ENCODE measurements at places on chromosomes 1 and 21.
A peak's percentile ranks its signal among the peaks of the same experiment; 100 is the strongest.

- DNase-seq, result no peak
Measured at GRCh38 chr1:233368789-233369130, 41.2 kb downstream of the MAP3K21 start.

- no peak for DNase-seq
Measured at GRCh38 chr1:246599315-246599714, 33.1 kb downstream of the CNST start.

DNA sequence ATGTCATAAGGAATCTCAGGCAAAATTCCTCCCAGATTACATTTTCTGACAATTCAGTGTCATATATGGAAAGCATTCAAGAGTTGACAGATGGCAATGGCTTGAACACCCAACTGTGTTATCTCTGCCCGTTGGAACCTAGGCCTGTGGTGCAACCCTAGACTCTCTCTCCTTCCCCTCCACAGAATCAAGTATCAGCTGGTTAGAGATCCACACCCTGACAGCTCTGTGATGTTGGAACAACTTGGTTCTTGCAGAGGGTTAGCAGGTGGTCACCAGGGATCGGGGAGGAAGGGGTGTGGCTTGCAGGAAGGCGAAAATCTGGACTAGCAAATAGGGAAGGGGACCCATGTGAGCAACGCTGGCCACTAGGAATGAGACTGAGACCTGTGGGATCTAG, 26.3 kb downstream of the PCSK9 start:
- DNase-seq, result no peak

GRCh38 chr1:20793236-20793635, 6.1 kb upstream of the HP1BP3 start:
- DNase-seq, result no peak

- DNase-seq, result no peak
Measured at GRCh38 chr1:101107496-101108110, 82.0 kb upstream of the DPH5 start.

GRCh38 chr21:22343303-22343702, 1345.1 kb downstream of the NCAM2 start:
- DNase-seq, result no peak

GRCh38 chr21:44849616-44850130, 23.8 kb downstream of the PTTG1IP start:
- no peak for DNase-seq

GRCh38 chr1:186802388-186802787, 26.4 kb upstream of the PLA2G4A start:
- no peak for DNase-seq

DNA sequence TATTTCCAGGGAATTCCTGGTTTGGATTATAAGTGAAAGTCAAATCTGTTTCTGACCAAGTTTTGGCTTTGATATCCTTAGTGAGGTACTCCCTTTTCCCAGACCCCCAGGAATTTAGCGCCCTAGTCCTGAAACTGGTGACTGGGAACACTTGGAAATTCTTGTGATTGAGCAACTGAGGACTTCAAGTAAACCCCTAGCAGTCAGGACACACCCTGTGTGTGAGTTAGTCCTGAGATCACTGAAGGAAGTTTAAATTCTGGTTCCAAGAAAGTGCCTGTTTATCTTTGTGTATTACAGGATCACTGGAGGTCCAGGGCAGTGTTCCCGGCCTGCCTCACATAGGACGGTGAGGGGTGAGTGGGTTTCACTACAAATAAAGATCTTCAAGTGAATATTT, 95.1 kb upstream of the F3 start:
- DNase-seq, result no peak

GRCh38 chr1:17633654-17634053, 94.2 kb downstream of the ARHGEF10L start:
- DNase-seq, result no peak

DNA sequence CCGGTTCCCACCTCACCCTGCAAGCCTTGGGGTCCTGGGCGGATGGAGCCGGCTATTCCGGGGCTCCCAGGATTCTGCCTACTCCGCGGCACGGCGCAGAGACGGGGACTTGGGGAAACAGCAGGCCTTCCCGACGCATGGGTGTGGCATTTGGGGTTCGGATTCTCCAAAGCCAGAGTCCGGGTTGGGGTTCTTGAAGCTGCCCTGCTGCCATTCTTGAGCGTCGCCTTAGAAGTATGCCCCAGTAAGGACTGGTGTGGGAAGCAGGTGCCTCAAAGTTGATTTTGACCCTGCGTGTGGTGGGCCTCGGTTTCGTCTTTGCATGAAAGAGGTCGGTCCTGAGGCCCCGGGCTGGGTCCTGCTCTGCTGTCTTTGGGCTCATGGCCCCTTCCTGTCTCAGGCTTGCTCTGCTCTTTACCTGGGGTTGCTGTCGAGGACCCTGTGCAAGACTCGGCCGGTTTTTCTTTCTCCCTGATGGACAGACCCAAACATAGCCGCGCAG, 696 bp downstream of the GUK1 start:
- DNase-seq, result no peak

- peak; percentile 54 for DNase-seq
Measured at GRCh38 chr1:39196244-39197215, 8.0 kb upstream of the MACF1 start.

- DNase-seq, result no peak
Measured at GRCh38 chr1:189117072-189117770, 1360.4 kb downstream of the BRINP3 start.

DNA sequence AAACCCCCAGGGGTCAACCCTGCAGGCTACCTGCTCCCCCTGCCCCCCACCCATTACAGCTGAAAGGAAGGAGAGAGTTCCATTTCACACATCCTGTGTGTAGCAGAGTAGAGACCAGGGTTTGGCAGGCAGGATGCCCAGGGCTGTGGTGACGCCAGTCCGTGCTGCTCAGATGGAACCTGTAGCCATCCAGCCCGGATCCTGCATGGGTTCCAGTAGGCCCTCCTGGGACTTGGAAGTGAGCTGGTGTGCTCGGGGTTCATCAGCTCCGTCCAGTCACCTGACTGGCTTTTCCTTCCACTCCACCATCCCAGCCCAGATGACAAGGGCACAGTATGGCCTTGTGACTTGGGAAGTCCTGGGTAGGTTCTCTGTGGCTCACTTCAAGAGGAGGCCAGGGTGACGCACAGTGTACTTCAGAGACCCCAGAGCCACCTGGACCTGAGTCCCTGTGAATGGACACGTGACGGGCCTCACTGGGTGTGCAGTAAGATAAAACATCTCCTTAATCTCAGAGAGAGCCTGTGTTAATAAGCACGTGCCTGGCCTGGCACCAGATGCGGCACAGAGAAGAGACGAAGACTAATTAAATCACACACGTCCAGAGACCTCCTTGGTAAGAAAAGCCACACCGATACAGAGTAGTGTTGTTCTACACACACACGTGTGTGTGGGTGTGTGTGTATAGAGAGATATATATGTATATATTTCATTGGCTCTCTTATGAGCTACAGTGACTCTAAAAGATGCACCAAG, 16.0 kb downstream of the ITPKB start:
- DNase-seq, result no peak

- no peak for DNase-seq
Measured at GRCh38 chr1:20771780-20772179, 15.3 kb downstream of the HP1BP3 start.

- DNase-seq, result no peak
Measured at GRCh38 chr21:18705971-18706370, 302.4 kb upstream of the TMPRSS15 start.

DNA sequence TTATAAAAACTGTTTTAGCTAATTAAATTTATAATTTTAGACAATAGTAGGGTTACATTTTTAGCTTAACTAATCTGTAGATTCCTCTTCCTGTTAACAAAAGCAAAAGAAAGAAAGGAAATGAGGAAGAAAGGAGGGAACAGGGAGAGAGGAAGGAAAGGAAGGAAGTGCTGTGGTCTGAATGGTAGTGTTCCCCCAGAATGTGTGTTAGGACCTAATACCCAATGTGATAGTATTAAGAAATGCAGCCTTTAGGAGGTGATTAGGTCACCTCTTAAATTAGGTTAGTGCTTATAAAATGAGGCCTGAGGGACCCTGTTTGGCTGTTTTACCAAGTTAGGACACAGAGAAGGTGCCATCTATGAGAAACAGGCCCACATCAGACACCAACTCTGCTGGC, 136.9 kb upstream of the SAMSN1 start:
- no peak for DNase-seq

- DNase-seq, result no peak
Measured at GRCh38 chr1:234186037-234186688, 187.1 kb upstream of the COA6 start.

- DNase-seq, result no peak
Measured at GRCh38 chr1:235156265-235156664, 4.8 kb downstream of the RBM34 start.

GRCh38 chr1:214391873-214392645, 111.1 kb downstream of the SMYD2 start:
- no peak for DNase-seq

DNA sequence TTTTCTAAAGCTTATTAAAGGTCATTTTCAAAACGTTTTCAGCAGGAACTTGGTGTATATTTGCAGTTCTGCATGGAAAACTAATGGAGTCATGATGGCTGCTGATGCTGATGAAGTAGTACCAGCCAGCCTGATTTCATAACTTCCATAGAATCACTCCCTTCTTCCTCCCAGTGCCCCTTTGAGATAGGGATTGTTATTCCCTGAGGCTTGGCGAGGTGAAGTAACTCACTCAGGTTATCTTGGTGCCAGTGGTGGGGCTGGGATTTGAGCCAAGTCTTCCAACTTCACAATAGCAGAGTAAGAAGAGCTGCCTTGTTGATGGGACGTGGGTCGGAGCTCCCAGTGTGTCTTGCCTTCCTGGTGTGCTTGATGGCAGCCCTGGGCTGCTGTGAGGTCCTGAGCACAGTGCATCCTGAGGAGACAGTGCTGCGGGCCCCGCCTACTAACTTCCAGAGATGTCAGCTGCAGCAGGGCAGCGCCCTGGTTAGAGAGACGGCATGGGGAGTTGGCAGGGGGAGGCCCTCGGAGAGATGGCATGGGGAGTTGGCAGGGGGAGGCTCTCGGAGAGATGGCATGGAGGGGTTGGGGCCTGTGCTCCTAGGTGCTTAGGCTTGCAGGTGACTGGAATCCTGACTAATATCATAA, 92.6 kb downstream of the PCBP3 start:
- no peak for DNase-seq

- DNase-seq, result no peak
Measured at GRCh38 chr1:57966751-57967406, 543.0 kb upstream of the DAB1 start.

DNA sequence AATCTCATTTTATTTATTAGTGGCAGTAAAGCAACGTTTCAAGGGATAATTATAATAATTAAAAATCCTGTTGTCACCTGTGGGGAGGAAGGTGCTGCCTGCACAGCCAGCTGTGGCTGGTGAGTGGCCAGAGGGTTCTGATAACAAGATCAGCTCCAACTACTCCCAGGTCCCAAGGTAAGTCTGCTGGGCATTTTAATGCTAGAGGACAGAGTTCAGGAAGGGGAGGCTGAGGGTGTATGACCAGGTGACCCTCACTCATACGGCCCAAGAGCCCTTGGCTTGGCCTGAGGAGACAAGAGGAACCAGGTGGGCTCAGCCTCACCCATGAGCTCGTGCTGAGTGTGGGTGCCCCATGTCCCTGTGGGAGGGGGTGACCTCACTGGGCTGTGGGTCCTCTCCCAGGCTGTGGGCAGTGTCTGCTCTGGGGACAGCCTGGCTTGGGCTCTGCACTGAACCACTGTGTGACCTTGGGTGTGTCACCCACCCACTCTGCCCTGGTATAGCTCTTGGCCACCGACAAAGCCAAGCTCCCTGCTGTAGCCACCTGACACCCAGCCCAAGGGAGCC, 223.8 kb downstream of the PTPRU start:
- no peak for DNase-seq

DNA sequence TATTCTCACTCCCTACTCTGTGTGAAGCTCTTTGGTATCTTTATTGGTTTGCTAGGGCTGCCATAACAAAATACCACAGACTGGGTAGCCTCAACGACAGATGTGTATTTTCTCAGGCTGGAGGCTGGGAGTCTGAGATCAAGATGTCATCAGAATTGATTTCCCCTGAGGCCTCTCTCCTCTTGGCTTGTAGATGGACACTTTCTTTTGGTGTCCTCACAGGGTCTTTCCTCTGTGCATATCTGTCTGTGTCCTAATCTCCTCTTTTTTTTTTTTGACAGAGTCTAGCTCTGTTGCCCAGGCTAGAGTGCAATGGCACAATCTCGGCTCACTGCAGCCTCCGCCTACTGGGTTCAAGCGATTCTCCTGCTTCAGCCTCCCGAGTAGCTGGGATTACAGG, 71.4 kb upstream of the KCNJ6 start:
- DNase-seq, result no peak
